ENCODE measurements at places on chromosomes 6 and 20.

GRCh38 chr20:15654208-15654649 lies 919.0 kb downstream of the KIF16B start:
- DNase-seq = no peak

GRCh38 chr6:7674291-7674690 lies 51.6 kb upstream of the BMP6 start:
- no peak for DNase-seq

GRCh38 chr6:108832738-108833137 lies 15.5 kb upstream of the ARMC2 start:
- no peak for DNase-seq

GRCh38 chr6:3308106-3308505 lies 49.4 kb downstream of the PSMG4 start:
- DNase-seq = no peak

DNA sequence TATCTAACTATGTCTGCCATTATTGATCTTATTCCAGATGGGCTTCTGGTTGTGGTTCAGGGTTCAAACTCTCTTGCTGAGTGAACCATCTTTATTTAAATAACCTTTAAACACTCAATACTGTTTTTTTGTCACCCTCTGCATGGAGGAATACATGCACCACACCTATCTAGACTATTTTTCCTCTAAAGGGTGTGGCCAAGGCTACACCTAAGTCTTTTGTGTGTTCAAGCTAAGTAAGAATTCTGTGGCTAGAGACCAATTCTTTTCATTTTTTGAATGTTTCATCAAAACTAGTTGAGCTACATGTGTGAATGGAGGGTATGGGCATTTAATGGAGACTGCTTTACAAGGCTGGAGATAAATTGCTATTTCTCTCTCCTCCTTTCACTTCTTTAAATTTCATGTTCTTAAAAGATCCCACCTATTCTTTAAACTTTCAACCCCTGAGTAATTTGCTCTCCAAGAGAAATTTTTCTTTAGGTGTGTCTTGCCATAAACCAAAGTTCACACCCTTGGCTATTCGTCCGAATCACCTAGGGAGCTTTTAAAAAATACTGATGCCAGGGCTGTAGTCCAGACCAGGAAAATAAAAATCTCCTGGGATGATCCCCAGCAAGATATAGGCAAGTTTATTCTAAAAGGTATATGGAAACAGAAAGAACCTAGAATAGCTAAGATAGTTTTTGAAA lies 24.8 kb upstream of the MBOAT1 start:
- DNase-seq = no peak

DNA sequence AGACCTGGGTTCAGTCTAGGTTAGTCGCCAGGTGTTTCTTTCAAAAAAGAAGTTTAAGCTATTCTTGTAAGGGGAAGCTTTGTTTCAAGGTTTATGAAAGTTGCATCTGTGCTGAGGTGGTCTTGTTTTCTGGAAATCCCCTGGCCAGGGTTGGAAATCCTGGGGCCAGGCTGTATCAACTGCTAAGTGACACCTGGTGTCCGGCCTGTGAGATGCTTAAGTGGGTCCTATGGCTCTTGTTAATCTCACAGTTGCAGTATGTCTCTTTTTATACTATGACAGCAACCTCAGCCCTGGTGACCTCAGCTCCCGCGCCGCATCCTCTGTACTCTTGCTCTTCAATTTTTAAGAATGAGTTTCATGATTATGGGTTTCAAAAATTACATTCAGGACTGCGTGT lies 72.0 kb downstream of the CHMP4B start:
- DNase-seq = no peak

GRCh38 chr6:228881-229651 lies 63.2 kb upstream of the DUSP22 start:
- DNase-seq = no peak

DNA sequence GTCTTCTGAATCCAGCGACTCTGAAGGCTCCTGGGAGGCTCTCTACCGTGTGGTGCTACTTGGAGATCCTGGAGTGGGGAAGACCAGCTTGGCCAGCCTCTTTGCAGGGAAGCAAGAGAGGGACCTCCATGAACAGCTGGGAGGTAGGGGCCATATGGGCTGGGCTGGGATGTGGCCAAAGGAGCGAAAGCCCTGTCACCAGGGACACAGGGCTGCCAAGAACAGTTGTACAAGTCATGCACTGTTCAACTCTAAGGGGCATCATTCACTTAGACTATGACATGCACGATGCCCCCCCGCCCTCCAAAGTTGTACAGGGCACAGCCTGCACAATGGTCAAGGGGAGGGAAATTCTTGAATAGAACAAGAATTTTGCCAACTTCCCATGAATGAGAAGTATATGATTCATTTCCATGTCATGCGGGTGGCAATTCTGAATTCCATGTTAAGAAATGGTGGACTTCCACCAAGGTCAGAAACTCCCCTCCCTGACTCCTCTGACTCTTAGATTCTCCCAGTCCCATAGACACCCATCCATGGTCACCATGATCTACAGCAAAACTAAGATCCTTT lies 1.6 kb downstream of the REM1 start:
- DNase-seq = no peak

- peak; percentile 49 for DNase-seq
These were observed 6.0 kb downstream of the LHFPL5 start for GRCh38 chr6:35810971-35811698.

- no peak for DNase-seq
These were observed 2.4 kb downstream of the AMD1 start for GRCh38 chr6:110876806-110877564.

DNA sequence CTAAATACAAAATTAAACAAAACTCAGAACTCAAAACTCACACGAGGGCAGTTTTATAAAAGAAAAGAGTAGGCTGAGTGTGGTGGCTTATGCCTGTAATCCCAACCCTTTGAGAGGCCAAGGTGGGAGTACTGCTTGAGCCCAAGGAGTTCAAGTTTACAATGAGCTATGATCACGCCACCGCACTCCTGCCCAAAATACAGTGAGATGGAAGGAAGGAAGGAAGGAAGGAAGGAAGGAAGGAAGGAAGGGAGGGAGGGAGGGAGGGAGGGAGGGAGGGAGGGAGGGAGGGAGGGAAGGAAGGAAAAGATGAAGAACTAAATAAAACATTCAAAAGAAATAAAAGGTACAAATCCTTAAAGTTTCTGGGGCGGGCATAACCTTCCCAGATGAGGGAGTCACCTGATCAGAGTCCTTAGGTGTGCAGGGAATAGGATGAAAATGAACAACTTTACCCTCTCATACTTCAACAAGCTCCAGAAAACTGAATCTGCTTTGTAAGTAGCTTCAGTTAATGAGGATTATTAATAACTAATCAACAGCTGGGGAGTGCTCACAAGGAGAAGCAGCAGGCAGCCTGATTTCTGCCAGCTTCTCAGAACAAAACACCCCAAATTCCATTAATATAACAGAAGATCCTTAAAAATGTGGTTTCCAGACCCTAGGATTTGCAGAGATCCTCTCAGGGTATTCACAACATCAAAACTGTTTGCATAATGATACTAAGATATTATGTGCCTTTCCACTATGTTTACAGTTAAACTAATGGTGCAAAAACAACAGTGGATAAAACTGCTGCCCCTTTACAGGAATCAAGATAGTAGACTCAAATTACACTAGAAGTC lies 21.8 kb downstream of the LMBRD1 start:
- no peak for DNase-seq

GRCh38 chr6:35309611-35310264 lies 12.1 kb downstream of the DEF6 start:
- DNase-seq = no peak

DNA sequence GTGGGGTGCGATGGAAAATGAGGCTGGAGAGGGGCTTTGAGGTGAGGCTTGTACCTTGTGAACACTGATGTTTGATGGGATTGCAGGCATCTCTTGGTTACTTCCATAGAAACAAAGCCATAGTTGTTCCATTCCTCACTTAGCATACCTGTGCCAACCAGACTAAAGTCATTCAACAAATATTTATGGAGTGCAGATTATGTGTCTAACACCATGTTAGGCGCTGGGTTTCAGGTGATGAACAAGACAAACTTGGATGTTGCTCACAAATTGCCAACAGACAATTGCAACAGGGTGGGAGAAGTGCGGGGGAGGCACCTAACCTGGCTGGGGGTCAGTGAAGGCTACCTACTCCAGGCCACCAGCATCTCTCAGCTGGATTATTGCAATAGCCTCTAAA lies 1.5 kb downstream of the TTPAL start:
- DNase-seq = no peak

GRCh38 chr20:33673410-33674293 lies 576 bp downstream of the NECAB3 start:
- DNase-seq = no peak

- DNase-seq = no peak
These were observed 80.5 kb downstream of the PRSS35 start for GRCh38 chr6:83592770-83593394.

DNA sequence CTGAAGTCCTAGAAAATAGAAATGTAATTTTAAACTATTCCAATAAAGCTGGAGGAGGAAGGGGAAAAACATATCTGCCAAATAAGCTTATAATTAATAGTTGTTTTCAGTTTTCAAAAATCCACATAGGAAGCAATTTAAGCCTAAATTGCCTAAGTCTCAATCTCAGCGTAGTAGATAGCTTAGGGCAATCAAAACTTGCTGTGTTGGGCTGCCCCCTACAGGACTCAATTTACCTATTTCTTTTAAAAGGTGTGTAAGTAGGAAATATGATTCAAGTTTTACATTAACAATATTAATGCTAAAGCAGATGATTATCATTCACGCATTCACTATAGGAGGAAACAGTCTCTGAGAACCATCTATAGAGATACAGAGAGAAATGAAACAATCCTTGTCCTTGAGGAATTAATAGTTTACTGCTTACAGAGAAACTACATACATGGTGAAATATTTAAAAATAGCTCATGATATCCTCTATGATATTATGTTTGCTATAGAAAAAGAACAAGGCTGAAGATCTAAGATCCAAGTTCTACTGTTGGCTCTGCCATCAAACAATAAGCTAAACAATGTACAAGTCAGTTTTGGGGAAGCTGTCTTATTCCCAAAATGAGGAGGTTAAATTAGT lies 102.1 kb downstream of the ATG5 start:
- DNase-seq = peak; percentile 38

GRCh38 chr20:9520086-9520485 lies 5.7 kb downstream of the LAMP5 start:
- no peak for DNase-seq

- DNase-seq = no peak
These were observed 113.1 kb downstream of the ADAT2 start for GRCh38 chr6:143337201-143337949.

DNA sequence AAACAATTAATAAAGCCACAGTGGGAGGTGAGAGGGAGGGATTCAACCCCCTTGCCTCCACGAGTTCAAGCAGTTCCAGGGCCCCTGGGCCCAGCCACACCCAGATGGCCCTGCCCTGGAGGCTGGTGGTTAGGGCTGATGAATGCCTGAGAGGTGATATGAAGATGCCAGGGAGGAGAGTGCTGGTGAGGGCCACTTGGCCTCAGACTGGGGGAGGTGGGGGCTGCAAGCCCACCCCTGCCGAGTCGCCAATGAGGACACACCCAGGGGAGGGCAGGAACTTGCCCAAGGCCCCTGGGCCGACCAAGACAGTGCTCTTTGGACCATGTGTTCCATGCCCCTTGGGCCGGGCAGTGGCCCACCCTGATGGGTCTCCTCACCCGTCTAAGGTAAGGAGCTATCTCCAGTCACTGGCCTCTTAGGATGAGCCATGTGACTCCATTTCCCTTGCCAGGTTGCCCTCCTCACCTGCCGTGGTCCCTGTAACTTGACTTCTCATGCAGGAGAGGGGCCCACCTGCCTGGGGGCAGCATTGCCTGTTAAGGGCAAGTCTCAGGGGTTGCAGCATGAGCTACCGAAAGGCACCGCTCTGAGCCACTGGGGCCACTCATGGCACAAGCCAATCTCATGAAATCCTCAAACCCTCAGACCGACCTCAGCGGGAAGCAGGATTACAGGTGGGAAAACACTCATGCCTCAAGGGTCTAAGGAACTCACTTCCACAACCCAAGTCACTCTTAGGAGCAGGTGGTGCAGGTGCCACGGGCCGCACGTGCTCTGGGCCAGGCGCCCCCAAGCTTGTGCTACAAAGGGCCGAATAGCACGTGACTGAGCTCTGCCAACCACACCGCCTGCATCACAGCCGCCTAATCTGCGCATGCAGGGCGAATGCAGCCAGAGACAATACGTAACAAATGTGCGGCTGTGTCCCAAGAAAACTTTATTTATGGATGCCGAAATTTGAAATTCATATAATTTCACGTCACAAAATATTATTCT lies 147.4 kb upstream of the MLN start:
- no peak for DNase-seq

- DNase-seq = no peak
These were observed 45.0 kb upstream of the KIF25 start for GRCh38 chr6:167952512-167952859.

GRCh38 chr6:129605967-129606366 lies 104.0 kb downstream of the ARHGAP18 start:
- DNase-seq = no peak

DNA sequence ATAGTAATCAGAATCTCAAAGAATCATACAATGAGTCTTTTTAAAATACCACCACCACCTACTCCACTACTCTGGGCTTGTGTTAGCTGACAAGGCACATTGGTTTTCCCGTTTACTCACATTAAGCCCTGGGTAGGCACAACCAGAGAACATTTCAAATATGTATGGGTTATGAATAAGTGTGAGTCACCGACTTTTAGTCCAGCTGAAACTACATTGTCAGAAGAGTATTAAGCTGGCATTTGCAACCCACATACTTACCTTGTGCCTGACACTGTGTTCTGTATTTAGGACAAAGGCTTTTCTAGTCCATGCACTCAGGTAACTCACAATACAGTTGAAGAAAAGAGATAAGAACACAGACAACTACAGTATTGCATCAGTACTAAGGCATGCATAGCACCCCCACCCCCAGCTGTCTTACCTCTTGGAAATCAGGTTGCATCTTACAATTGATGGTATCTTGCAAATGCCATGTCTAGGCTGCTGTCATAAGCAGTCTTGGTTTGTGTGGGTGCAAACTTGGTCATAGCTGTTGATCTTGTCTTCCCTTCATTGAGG lies 40.3 kb upstream of the AHI1 start:
- peak; percentile 58 for DNase-seq

DNA sequence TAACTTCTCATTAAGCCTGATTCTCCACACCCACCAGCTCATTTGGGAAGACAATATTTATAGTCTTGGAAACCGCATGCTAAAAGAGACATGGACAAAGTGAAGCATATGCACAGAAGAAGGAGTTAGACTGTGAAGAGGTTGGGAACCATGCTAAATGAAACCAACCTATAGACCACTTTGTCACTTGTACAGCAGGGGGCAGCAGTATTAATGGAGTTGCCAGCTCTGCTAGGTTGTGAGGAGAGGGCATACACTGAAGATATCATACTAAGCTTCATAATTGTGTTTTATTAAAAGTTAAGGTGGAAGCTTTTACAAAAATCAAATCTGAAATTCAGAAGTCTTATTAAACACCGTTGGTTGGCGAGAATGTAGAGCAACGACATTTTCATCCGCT lies 38.3 kb upstream of the HMGCLL1 start:
- no peak for DNase-seq

DNA sequence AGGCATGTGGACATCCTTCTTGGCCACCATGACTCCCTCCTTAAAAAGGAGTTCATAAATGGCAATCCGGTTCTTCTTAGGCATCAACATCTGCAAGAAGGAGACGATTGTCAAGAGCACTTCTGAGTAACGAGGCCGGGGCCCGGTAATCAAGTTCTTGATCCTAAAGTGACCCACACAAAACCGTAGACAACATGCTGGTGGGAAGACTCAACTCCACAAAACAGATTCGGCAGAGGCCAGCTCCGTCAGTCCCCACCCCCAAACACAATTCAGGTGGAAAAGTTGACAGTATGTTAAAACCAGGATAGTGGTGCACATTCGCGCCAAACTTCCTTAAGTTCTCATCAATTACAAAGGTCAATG lies 754 bp downstream of the RPS10 start:
- DNase-seq = no peak

Measured in skeletal muscle cell (primary cell).